ENCODE measurements at places on chromosomes 5 and 9.

- DNase-seq = no peak
These were observed 32.7 kb downstream of the PKD2L2 start for GRCh38 chr5:137921931-137922330.

- no peak for DNase-seq
These were observed 1.0 kb downstream of the AGTPBP1 start for GRCh38 chr9:85740787-85741094.

- DNase-seq = no peak
These were observed 198.3 kb downstream of the PLK2 start for GRCh38 chr5:58261605-58262004.

DNA sequence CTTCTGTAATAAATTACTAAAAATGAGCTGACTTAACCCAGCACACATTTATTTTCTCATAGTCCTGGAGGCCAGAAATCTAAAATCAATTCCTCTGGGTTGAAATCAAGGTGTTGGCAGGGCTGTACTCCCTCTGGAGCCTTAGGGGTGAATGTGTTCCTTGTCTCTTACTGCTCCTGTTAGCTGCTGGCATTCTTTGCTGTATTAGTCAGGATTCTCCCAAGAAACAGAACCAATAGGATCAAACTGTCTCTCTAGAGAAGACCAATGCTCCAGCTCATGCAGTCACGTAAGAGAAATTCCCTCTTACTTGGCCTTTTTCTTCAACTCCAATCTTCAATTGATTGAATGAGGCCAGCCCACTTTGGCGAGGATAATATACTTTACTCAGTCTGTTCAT is 15.3 kb upstream of the CD180 start:
- DNase-seq = no peak

GRCh38 chr5:100667161-100667630 is 132.0 kb downstream of the FAM174A start:
- DNase-seq = no peak

DNA sequence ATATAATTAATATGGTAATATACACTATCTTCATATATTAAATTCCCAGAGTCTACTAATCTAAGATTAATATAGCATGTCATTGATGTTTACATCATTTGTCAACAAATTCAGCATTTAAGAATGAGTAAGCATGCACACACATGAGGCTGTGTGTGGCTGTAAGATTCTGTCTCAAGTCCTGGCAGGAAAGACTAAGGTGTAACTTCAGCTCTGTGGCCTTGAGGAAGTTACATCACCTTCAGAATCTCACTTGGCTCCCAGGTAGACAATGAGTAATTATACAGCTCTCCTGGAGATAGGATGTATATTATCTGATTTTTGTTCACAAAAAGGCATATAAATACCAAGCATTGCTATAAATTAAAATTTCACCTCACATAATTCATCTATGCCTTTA is 119.4 kb upstream of the IQGAP2 start:
- no peak for DNase-seq

DNA sequence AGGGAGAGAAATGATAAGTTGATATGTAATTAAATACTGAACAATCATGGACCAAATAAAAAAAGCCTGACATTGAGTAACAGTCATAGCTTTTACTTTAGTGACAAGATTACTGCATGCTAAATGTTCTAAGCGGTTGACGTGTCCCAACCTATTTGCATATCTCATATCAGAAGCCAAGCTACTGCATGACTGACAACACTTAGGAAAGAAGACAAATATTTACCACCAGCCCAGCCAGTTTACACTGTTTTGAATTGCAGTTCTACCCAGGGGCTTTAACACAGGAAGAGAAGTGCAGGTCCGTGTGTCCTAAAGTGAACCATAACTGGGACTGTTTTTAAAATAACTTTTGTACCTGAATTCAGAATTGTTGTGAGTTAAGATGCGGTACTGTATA is 219.9 kb downstream of the PRDM9 start:
- DNase-seq = no peak

GRCh38 chr5:139844472-139845145 is 49.0 kb downstream of the PSD2 start:
- peak; percentile 68 for DNase-seq

DNA sequence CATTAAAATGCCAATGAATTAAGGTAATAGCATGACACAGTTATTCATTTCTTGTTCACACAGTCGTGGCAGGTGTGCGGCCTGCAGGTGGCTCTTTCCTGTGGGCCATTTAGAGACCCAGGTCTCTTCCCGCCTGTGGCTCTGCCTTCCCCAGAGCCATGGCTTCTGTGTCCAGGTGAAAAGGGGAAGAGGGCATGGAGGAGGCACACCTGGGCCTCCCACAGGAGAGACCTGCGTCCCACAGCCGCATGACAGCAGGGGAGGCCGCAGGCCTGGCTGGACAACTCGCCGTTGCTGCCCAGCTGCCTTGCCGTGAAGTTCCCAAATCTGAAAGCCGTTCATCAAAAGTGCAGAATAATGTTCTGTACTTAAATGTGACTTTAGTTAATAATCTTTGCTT is 14.4 kb upstream of the PLEKHG4B start:
- DNase-seq = no peak

- DNase-seq = no peak
These were observed 649.4 kb downstream of the CDH9 start for GRCh38 chr5:26388976-26389375.

All from stimulated activated CD4-positive, alpha-beta T cell treated with anti-CD3 and anti-CD28 coated beads, Interleukin-4, amount 100 ng/mL, for 48 hours (primary cell).